ENCODE measurements at places on chromosomes 12 and 14.

GRCh38 chr14:79442786-79443185 is 768.5 kb downstream of the DIO2 start:
- DNase-seq = no peak

- DNase-seq = no peak
These were observed 23.5 kb downstream of the NAA30 start for GRCh38 chr14:57413849-57414248.

DNA sequence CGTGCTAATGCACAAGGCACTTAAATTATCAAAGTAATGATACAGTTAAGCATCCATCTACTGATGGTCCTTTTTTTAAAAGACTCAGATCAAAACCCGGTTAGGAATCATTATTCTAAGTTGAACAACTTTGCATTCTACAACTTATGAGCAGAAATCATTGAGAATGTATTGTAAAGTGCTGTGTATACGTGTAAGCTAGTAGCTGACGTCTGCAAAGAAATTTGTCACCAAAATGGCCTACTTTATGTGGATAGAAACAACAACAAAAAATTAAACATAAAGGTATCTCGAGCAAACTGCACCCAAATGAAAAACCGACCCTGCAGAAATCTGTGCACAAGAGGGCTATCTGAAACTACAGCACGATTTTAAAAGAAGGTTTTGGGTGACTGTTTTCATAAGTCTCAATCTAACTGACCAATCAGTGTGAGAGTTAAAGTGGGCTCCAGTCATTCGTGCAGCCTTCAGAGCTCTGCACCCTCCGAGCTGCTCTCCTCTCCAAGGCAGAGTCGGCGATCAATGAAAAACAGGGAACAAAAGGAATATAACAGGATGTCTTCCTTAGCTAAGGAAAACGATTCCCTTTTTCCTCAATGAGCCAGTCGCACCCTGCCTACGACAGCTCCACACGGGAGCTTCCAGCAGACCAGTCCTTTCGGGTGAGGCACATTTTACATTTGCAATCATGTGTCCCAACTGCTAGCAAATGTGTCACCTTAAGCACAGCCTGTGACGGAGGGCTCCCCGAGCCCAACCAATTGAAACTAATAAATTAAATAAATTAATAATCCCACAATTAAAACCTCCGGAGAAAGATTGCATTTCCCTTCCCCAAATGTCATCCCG is 200.7 kb upstream of the FOXN3 start:
- peak; percentile 50 for DNase-seq

- no peak for DNase-seq
These were observed 197.9 kb downstream of the TMTC3 start for GRCh38 chr12:88339966-88340365.

DNA sequence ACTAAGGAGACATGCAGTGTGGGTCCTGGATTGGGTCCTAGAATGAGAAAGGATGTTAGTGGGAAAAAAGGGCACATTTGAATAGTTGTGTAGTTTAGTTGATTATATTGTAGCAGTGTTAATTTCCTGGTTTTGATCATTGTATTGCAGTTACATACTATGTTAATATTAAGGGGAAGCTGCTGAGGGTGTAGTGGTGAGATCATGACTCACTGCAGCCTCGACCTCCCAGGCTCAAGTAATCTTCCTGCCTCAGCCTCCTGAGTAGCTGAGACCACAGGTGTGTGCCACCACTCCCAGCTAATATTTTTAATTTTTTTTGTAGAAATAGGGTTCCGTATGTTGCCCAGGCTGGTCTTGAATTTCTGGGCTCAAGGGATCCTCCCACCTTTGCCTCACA is 21.7 kb downstream of the BORCS5 start:
- no peak for DNase-seq

GRCh38 chr14:96088911-96089310 is 49.7 kb downstream of the C14orf132 start:
- no peak for DNase-seq

GRCh38 chr12:46207644-46208043 is 61.2 kb downstream of the SLC38A1 start:
- no peak for DNase-seq

GRCh38 chr14:65153101-65153500 is 50.8 kb upstream of the MAX start:
- no peak for DNase-seq

- no peak for DNase-seq
These were observed 59.0 kb upstream of the STXBP6 start for GRCh38 chr14:25108959-25109358.

DNA sequence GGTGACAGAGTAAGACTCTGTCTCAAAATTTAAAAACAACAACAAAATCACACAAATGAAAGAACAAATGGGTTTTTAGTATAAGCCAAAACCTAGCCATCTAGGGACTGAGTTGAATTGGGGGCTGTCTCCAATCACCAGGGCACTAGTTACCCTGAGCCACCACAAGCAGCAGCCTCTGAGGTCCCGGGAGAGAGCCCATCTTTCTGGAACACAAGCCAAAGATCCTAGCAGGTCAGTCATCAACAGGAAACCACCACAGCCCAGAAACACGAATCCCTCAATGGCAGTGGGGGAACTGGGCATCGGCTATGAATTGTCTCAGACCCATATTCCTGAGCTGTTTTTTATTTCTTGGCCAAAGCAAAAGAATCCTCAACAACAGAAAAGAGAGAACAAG is 75.3 kb downstream of the KDM2B start:
- no peak for DNase-seq

DNA sequence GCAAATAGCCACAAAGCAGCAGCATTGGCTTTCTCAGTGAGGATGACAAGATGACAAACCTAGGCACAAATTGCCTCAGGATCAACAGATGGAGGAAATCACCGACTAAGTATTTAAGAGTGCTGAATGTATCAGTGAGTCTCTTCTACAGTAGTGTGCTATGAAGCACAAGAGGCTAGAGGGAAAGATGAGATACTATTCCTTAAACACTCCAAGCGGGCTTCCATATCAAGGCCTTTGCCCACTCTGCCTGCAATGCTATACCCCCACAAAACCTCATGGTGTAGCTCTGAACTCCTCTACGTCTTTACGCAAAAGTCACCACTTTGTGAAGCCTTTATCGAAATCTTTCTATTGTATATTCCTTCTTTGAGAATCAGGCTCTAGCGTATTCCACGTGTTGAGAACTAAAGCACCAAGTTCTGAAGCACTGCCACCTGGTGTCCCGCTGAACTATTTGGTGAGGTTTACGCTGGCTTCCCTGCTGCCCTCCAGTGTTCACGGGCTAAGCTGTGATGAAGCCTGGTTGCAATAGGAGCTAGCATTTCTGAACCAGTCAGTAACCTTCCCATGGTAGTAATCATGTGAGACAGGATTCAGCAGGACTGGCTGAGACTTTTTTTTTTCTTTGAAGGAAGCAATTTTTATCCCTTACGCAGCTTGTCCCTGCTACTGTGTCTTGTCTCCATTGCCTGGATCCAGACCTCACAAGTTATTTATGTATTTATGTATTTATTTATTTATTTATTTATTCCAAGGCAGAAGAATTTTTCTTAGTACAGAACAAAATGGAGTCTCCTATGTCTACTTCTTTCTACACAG is 426.5 kb upstream of the OR4E1 start:
- peak; percentile 72 for DNase-seq

Measured in activated CD4-positive, alpha-beta memory T cell treated with anti-CD3 and anti-CD28 coated beads for 36 hours (primary cell).